Stimulated activated CD8-positive, alpha-beta memory T cell treated with anti-CD3 and anti-CD28 coated beads, Interleukin-4, amount 100 ng/mL, for 1 hour (primary cell): ENCODE measurements at places on chromosomes 3 and 15.

- DNase-seq = no peak
Measured at GRCh38 chr15:76330080-76330680, 6.4 kb upstream of the ISL2 start.

GRCh38 chr3:58647381-58648141 lies 19.0 kb downstream of the FAM3D start:
- no peak for DNase-seq

GRCh38 chr15:70931821-70932220 lies 39.2 kb downstream of the LRRC49 start:
- DNase-seq = no peak

DNA sequence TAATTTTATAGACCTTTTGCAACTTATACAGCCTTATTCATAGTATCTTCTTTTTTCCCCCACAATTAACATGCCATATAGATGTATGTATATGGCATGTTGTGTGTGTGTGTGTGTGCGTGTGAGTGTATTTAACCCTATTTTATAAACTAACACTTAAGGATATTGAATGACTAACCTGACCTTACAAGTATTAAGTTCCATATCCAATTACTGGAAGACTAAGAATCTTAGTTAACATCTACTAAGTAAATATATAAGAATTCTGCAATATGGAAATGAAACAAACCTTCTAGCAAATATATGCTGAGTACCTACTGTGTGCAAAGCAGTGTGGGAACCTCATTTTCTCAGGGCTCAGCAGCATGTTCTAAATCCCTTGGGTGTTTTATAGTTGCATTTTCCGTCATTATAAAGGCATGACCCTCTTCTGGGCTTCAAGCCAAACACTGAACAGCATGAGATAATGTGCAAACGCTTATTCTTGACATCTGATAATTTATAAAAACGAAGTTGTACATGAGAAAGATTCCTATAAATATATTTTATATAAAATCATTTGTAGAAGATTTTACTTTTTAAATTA lies 105.5 kb downstream of the NLGN1 start:
- no peak for DNase-seq

- DNase-seq = no peak
Measured at GRCh38 chr15:91468871-91469580, 369.0 kb downstream of the SV2B start.

GRCh38 chr3:23808525-23808924 lies 2.8 kb downstream of the UBE2E1 start:
- no peak for DNase-seq

DNA sequence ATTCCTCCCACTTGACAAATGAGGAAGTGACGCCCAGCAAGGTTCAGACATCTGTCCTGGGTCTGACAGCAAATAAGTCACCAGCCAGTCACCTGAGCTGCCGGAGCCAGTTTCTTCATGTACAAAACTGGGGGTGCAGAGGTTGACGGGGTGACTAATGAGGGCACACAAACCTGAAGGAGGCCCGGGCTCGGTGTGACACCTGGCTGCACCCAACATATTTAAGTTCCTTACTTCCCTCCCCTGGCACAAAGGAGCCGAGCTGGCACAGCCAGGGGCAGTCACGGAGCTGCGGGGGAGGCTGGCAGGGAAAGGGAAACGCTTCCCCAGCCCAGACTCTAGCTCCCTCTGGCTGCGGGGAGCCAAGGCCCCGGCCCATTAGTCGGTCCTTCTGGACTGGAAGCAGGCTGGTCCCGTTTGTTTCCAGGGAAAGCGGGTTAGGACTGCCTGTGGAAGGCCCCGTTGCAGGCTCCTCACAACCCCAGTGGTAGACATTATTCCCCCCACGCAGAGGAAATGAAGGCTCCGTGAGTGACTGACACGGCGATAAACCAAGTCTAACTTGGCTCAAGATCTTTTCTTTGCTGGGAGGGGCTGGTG lies 2.3 kb downstream of the FBXL22 start:
- no peak for DNase-seq

DNA sequence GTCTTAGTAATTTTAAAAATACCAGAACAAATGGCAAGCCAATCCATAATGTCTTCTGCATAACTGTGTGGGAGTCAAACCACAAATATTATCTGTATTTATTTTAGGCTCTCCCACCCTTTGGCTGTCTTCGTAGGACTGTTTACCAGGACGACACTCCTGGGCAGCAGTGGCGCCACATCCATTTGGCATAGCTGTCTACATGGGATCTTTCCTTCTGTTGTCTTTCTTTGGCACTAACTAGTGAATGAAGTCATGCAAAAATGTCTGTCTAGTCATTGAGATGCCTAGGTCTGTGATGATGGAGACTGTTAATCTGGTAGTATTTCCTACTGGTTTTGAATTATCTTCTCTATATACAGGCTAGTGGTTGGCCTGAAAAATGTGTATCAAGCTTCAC lies 54.0 kb upstream of the CHMP2B start:
- no peak for DNase-seq

- no peak for DNase-seq
Measured at GRCh38 chr3:12648384-12648959, 15.4 kb downstream of the RAF1 start.

- DNase-seq = no peak
Measured at GRCh38 chr3:154818676-154819255, 261.4 kb upstream of the MME start.

- DNase-seq = no peak
Measured at GRCh38 chr3:64667138-64667537, 20.7 kb downstream of the ADAMTS9 start.
